ENCODE measurements at places on chromosomes 16 and 17. TPM values are rescaled to one million over a fixed set of nuclear protein-coding genes. Genes with fewer than 3 reads are reported as not detected.

Gene KLHL10
- total RNA-seq, result 0.36 TPM

Gene SLC38A8
- total RNA-seq, result not detected

Gene KRTAP9-8
- total RNA-seq, result not detected

Gene CD300E
- under 0.01 TPM for total RNA-seq

Gene CHST4
- total RNA-seq, result not detected

Gene ITGA2B
- not detected for total RNA-seq

Gene AURKB
- total RNA-seq, result 3.6 TPM

Gene C16orf54
- total RNA-seq, result 0.72 TPM

Gene ADPRM
- total RNA-seq, result 22.1 TPM

DNA sequence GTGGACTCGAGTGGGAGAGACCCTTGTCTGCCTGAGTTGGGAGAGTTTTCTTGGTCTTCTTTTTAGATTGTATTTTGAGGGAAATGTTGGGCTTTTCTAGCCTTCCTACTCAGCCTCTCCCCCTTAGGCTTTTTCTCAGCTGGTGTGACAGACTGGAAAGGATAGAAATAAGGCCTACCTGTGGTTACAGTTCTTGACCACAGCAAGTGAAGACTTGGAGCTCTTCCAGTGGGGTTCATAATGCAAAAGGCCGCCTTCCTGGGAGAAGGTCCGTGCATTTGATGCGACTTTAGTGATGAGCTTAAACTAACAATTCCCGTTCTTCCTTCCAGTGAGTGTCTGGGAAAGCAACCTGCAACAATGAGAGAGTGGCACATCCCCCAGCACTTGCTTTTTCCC lies 56.8 kb downstream of the B9D1 start:
- H3K27me3 ChIP-seq, result no peaks in the 10 kb centered on the region
- no peak overlapping the region for H3K4me3 ChIP-seq
- H3K4me1 ChIP-seq, result peaks cover 7% of the 10 kb centered on the region
- peak; percentile 46 for DNase-seq
- no peak overlapping the region for H3K27ac ChIP-seq

DNA sequence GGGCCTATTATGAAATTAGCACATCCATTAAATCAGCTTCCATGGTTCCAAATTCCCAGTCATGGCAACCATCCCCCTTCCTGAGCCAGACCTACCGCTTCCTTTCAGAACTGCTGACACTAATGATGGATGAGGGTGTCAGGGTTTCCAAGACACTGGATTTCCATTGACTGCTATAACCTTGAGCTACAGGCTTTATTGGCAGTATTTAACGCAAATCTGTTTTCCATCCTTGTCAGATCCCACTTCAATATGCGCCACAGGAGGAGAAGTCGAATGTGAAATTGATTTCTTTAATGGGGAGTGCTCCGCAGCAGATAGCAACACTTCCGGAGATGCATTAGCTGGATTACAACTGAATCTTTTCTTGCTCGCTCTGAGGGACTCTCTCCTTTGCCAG lies 197.1 kb downstream of the HS3ST4 start:
- no peak overlapping the region for H3K4me3 ChIP-seq
- H3K27me3 ChIP-seq, result no peaks in the 10 kb centered on the region
- DNase-seq, result no peak
- H3K27ac ChIP-seq, result no peak overlapping the region
- no peaks in the 10 kb centered on the region for H3K4me1 ChIP-seq

GRCh38 chr17:77312786-77313599 lies 172.2 kb downstream of the SEC14L1 start:
- H3K27me3 ChIP-seq, result no peaks in the 10 kb centered on the region
- H3K4me1 ChIP-seq, result peaks cover 51% of the 10 kb centered on the region
- peak overlapping the region; percentile 95 for H3K27ac ChIP-seq
- H3K36me3 ChIP-seq, result no peaks in the 10 kb centered on the region

DNA sequence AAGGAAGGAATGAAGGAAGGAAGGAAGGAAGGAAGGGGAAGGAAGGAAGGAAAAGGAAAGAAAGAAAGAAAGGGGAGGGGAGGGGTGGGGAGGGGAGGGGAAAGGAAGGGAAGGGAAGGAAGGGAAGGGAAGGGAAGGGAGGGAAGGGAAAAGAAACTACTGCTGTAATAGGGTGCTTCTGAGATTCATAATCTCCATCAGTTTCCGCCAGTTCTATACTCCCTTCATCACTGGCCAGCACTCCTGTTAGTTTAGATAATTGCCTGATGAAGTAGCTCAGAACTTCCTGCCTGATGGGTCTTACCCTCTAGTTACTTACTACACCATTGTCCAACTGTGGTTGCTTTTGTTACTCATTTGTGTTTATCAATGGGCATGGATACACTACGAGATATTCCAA lies 2.0 kb upstream of the KRTAP9-6 start:
- no peaks in the 10 kb centered on the region for H3K27me3 ChIP-seq
- no peak overlapping the region for H3K4me3 ChIP-seq
- DNase-seq, result no peak
- H3K4me1 ChIP-seq, result no peaks in the 10 kb centered on the region
- no peak overlapping the region for H3K27ac ChIP-seq
- no peaks in the 10 kb centered on the region for H3K36me3 ChIP-seq

DNA sequence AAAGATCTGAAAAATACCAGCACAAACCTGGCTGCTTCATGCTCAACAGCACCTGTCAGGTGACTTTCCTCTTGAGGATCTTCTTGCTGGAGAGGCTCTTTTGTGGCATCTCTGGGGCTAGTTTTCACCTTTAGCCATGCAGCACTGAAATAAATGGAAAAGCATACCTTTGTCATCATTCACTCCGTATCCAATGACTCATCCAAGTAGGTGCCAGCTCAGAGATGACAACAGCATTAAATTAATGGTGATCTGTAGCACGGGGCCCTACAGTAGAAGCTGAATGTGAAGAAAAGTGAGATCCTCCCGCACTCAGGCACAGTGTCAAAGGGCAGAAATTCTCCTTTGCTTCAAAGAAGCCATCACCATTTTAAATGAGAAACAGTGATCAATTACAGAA lies 32.2 kb downstream of the KIAA0753 start:
- H3K4me1 ChIP-seq, result peaks cover 2% of the 10 kb centered on the region
- peak overlapping the region; percentile 5 for H3K27ac ChIP-seq
- DNase-seq, result no peak
- no peaks in the 10 kb centered on the region for H3K27me3 ChIP-seq
- no peak overlapping the region for H3K4me3 ChIP-seq

- peaks cover 30% of the 10 kb centered on the region for H3K4me1 ChIP-seq
- no peaks in the 10 kb centered on the region for H3K27me3 ChIP-seq
- no peaks in the 10 kb centered on the region for H3K36me3 ChIP-seq
- H3K27ac ChIP-seq, result no peak overlapping the region
Observed at GRCh38 chr17:29179232-29180033, 765 bp downstream of the MYO18A start.

GRCh38 chr17:19447085-19447583 lies 36.1 kb downstream of the RNF112 start:
- peak; percentile 97 for DNase-seq
- no peaks in the 10 kb centered on the region for H3K27me3 ChIP-seq
- H3K27ac ChIP-seq, result peak overlapping the region; percentile 56
- H3K4me3 ChIP-seq, result no peak overlapping the region
- no peaks in the 10 kb centered on the region for H3K36me3 ChIP-seq

DNA sequence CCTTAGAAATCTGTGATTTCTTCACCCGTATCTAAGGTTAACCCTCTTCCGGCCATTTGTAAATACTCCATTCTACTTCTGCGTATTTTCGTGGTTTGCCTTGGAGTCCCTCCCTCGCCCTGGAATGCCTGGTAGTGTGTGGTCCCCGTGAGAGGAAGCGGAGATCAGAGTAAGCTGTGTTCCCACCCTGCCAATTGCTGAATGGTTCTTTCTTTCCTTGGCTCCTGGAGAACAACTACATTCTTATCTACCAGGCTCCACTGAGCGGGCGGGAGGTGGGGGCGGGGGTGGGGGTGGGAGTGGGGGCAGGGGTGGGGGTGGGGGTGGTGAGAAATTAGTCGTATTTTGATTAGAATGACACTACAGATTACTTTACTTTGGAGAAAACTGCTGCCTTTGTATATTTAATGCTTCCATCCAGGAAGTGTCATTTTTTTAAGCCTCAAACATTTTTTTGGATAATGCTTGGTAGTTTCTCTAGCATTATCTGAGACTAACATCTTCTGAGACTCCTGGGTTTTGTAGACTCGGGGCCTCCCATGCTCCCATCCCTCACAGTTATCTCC lies 20.9 kb upstream of the FASN start:
- H3K4me1 ChIP-seq, result peaks cover 8% of the 10 kb centered on the region
- no peak overlapping the region for H3K4me3 ChIP-seq
- no peak overlapping the region for H3K27ac ChIP-seq

- no peaks in the 10 kb centered on the region for H3K27me3 ChIP-seq
- H3K36me3 ChIP-seq, result no peaks in the 10 kb centered on the region
- H3K4me3 ChIP-seq, result no peak overlapping the region
- no peaks in the 10 kb centered on the region for H3K4me1 ChIP-seq
Observed at GRCh38 chr17:78527345-78527744, 49.9 kb downstream of the DNAH17 start.

- H3K27ac ChIP-seq, result no peak within 1 kb of the TSS
- H3K4me1 ChIP-seq, result peaks cover 27% of the 10 kb centered on the region
- no peaks in the 10 kb centered on the region for H3K36me3 ChIP-seq
- DNase-seq, result peak; percentile 83
- peak within 1 kb of the TSS; percentile 68 for H3K4me3 ChIP-seq
Observed at GRCh38 chr17:15265131-15265530, at the start of gene PMP22. Gene PMP22, minus strand, starts transcription at chr17:15265326. Its CDS starts 4,599 bp downstream, at chr17:15260727.

DNA sequence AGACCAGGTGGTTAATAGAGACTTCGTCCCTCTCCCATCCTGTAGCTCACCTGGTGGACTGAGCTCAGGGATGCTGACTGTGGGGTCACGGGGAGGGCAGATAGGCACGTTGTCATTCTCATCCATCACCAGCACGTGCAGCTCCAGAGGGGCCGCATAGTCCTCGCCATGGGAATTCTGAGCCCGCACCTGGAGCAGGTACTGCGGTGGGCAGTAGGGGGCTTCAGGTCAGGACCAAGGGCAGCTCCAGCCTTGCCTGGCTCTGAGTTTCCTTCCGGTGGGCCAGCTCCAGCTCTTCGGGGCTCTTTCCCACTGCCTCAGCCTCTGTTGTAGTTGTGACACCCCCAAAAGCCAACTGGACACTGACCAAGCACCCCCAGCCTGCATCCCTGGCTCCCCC lies 5.6 kb downstream of the CDH16 start:
- H3K27me3 ChIP-seq, result peaks cover 26% of the 10 kb centered on the region
- no peaks in the 10 kb centered on the region for H3K4me1 ChIP-seq

DNA sequence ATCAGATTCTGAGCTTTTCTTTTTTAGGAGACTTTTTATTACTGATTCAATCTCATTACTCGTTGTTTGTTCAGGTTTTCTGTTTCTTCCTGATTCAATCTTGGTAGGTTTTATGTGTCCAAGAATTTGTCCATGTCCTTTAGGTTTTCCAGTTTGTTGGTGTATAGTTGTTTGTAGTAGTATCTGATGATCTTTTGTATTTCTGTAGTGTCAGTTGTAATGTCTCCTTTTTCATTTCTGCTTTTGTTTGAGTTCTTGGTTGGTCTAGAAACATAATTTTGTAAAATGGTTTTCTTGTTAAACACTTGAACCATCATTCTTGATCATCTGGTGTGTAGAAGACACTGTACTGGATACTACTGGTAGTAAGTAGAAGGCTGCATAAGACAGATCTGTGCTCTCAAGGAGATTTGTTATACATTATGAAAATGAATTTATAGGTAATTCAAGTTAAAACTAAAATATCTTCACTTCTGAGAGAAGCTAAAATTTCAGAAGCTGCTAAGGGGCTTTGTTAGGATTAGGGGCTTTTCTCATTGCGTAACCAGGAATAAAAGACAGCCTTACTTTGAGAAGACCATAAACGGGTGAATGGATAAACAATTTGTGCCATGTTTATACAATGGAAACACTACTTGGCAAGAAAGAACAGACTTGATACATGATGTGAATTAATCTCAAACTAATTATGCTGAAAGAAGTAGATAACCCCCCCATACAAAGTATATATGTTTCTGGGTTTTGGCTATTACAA lies 44.0 kb downstream of the NSRP1 start:
- no peak for DNase-seq
- peaks cover 3% of the 10 kb centered on the region for H3K4me1 ChIP-seq
- H3K36me3 ChIP-seq, result peaks cover 7% of the 10 kb centered on the region
- H3K27me3 ChIP-seq, result no peaks in the 10 kb centered on the region
- H3K27ac ChIP-seq, result no peak overlapping the region
- no peak overlapping the region for H3K4me3 ChIP-seq

- peaks cover 13% of the 10 kb centered on the region for H3K4me1 ChIP-seq
- H3K27me3 ChIP-seq, result peaks cover 54% of the 10 kb centered on the region
- H3K4me3 ChIP-seq, result no peak overlapping the region
- H3K27ac ChIP-seq, result no peak overlapping the region
- no peaks in the 10 kb centered on the region for H3K36me3 ChIP-seq
Observed at GRCh38 chr17:8055851-8056231, 17.0 kb downstream of the ALOX15B start.

GRCh38 chr17:48002266-48002915 lies 31.5 kb downstream of the CDK5RAP3 start:
- H3K27me3 ChIP-seq, result no peaks in the 10 kb centered on the region
- no peak overlapping the region for H3K4me3 ChIP-seq
- no peaks in the 10 kb centered on the region for H3K36me3 ChIP-seq
- H3K27ac ChIP-seq, result peak overlapping the region; percentile 83
- peak; percentile 92 for DNase-seq

GRCh38 chr16:87033541-87034300 lies 283.5 kb downstream of the C16orf95 start:
- H3K27me3 ChIP-seq, result peaks cover 5% of the 10 kb centered on the region
- no peaks in the 10 kb centered on the region for H3K36me3 ChIP-seq
- no peak overlapping the region for H3K4me3 ChIP-seq
- DNase-seq, result peak; percentile 76
- no peak overlapping the region for H3K27ac ChIP-seq
- peaks cover 4% of the 10 kb centered on the region for H3K4me1 ChIP-seq

DNA sequence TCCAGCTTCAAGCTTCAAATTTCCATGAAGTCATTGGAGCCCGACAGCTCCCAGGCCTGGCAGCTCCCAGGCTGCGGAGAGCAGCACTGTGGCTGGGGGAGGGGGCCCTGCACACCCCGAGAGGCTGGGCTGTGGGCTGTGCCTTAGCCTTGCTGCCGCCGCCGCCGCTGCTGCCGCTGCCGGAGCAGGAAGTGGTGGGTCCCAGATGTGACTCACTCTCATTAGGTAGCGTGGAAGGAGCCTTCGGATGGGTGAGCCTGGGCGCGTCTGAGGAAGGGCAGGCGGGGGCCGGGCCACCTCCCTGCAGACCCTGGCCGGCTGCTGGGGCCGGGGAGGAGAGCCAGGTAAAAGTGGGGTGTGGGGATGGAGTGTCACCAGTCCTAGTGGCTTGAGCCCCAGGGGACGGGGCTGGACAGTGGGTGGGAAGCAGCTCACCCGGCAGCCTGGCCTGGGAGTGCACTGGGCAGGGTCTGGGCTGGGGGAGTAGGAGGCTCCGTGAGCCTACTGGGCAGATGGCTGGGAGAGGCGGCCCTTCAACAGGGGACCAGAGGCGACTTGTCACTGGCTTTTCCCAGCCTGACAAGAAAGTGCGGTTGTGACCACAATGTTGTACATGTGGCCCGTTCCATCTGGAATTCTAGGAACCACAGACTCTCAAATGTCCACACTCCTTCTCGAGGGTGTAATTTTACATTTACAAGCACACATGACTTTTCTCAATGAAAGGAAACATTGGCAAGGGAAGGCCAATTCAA lies at the start of gene ADCY7:
Gene ADCY7 (plus strand): TSS at position 215 of the 755 bp plus-strand sequence. CDS start 21,629 bp downstream, outside the sequence.
- no peaks in the 10 kb centered on the region for H3K27me3 ChIP-seq
- peaks cover 27% of the 10 kb centered on the region for H3K4me1 ChIP-seq
- H3K4me3 ChIP-seq, result peak within 1 kb of the TSS; percentile 75
- peak within 1 kb of the TSS; percentile 87 for H3K27ac ChIP-seq

Measured in osteoblast (primary cell).